ENCODE measurements at places on chromosomes 1 and 21. TPM values are rescaled to one million over a fixed set of nuclear protein-coding genes. Genes with fewer than 3 reads are reported as not detected.

LMX1A gene
- 0.84 TPM for total RNA-seq

EPHA8 gene
- not detected for total RNA-seq

TENT5C gene
- 17.7 TPM for total RNA-seq

CD34 gene
- total RNA-seq, result 195 TPM

GBP6 gene
- not detected for total RNA-seq

FCGR1A gene
- total RNA-seq, result 15.9 TPM

AGMAT gene
- 0.13 TPM for total RNA-seq

PLPPR4 gene
- total RNA-seq, result 3.8 TPM

BTBD8 gene
- 4.9 TPM for total RNA-seq

KRTAP12-2 gene
- total RNA-seq, result not detected

EDN2 gene
- total RNA-seq, result 0.36 TPM

GRCh38 chr1:210464519-210465039, 135.9 kb downstream of the HHAT start:
- DNase-seq, result no peak

- DNase-seq, result no peak
These were observed 10.0 kb upstream of the MACF1 start for GRCh38 chr1:39194398-39195051.

GRCh38 chr1:36843906-36844610, 190.3 kb downstream of the GRIK3 start:
- no peak for DNase-seq

GRCh38 chr1:10084045-10084444, 51.3 kb downstream of the UBE4B start:
- no peak for DNase-seq

DNA sequence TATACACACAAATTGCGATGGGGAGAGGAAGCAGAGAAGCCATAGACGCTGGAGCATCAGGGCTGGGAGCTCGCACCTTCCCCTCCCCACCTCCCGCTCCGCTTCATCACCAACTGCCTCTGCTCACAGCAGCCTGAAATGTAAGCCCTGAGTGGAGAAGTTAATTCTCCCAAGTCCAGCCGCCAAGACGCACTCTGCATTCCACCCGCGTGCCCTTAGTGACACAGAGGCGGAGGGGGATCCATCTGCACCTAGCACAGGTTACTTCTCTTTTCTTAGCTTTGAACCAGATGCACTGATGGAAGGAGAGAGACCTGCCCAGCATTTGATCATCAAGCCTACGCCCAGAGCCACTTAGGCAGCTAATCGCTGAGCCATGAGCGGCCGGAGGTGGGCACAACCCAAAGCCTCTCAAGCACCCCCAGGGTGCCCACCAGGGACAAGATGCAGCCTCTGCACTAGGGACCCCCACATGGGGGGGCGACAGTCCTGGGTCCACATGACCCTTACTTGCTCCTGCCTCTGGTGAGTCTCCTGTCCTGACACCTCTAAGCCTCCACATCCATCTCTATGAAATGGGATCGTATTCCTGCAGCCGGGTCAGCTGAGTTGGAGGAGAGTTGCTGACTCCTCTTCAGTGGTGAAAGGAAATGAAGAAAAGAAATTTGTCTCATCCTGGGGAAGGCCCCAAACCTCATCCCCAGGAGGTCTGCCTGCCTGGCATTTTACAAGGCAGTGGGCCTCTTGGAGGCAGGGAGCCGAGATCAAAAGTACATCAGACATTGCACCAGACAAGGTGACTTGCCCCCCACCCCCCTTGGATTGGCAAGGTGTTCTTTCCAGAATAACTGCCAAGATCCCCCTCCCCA, 316.2 kb downstream of the MATN1 start:
- peak; percentile 54 for DNase-seq

DNA sequence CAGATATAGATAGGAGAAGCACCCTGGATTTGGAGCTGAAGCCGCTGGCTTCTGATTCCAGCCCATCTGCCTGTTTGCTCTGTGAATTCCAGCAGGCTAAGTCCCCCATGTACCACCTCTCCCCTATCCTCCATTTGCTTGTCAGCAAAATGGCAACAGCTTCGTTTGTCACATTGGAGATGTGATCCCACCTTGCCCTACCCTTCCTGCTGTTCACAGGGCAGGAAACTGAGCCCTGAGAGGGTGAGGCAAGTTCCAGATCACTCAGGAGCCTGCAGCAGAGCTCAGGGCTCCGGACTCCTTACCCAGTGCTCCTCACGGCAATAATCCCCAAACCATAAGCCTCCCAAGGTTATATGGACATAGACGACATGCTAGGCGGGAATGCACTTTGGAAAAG, 14.9 kb downstream of the SLC2A1 start:
- no peak for DNase-seq

DNA sequence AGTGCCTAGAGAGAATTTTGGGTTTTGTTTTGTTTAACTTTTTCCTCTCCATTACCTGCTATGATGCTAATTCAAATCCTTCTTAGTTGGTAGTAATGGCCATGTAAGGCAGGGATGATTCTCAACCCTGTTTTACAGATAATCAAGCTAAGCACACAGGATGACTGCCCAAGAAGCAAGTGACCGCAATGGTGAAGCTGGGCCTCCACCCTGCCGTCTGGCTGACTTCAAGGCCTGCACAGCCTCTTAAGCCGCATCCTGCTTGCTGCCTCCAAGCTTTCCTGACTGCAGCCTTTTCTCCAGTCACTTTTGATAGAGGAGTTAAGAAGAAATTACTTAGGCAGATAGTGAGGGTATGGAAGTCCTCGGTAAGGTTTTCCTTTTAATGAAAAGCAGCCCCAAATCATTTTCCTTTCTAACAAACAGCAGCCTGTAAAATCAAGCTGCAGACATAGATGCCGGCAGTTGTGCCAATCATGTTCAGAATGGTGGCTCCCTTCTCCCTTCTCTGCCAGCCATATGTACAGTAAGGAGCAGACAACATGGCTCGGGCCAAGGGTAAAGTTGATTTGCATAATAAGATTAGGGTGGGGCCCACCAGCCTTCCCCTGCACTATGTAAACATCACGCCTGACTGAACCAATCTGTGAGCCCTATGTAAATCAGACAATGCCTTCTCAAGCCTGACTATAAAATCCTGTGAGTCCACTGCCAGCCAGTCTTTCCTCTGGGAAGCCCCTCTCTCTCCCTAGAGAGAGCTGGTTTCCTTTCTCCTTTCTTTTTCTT, 8.8 kb upstream of the CTBS start:
- DNase-seq, result no peak

GRCh38 chr21:19048098-19048672, 644.6 kb upstream of the TMPRSS15 start:
- no peak for DNase-seq

DNA sequence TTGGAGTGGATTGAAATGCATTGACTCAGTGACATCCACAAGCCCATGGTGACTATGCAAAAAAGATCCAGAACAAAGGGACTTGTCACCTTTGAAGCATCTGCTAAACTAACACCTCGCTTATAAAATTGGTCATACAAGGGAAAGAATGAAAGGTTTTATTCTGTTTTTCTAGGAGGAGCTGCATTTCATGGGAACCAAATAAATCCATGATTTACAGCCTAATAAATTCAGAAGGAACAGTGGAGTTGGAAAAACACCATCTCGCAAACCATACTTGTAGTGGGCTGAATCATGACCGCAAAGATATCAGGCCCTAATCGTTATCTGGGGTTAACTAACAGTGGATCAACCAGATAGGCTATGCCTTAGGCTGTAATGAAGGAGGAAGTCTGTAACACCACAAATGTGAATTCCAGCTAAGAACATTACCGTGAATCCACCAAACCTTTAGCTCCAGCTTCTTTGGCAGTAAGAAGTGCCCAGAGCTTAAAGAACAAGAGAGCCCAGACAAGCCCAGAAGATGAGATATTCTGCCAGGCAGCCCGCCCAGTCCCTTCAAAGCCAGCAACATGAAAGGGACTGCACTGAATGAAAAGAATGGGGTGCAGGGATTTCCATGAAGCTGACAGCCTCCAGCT, 27.4 kb downstream of the RSPH1 start:
- no peak for DNase-seq

DNA sequence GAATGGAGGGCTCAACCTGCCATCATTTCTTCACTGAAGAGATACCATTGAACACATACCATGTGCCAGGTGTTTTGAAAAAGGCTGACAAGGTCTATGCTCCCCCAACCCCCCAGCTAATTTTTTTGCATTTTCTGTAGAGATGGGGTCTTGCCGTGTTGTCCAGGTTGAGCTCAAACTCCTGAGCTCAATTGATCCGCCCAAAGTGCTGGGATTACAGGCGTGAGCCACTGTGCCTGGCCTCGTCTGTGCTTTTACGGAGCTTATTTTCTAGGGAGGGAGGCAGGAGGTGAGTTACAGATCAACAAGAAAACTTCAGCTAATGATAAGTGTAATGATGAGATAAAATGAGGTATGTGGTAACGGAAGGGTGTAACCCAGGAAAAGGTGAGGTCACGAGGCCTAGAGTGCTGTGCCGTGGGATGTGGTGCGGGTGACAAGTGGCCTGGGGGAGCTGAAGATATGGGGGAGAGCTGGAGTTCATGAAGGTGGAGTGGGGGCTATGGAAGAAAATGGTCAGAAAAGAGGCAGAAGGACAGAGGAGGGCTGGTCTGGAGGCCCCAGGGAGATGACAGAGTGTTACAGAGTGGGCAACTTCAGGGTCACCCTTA, 28.2 kb downstream of the FAAH start:
- no peak for DNase-seq

DNA sequence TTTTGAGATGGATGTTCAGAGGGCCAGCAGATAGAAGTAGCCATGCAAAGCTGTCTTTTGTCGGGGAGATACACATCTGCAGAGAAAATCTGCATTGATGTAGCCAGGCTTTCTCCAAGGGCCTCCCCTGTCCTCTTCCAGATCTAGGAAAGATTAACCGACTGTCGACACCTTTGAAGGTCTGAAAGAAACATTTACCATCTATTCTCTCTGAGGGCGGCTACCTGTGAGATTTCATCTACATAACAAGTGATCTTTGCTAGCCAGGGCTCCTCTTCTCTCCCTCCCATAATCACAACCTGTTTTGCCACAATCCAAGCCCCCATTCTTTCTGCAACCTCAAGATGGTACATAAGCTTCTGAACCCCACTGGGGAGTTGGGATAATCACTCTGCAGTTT, 193.6 kb downstream of the RGS7 start:
- DNase-seq, result no peak

GRCh38 chr1:196723325-196724185, 51.1 kb upstream of the CFHR3 start:
- DNase-seq, result no peak

- no peak for DNase-seq
These were observed 35.1 kb upstream of the PARP1 start for GRCh38 chr1:226443033-226443432.

DNA sequence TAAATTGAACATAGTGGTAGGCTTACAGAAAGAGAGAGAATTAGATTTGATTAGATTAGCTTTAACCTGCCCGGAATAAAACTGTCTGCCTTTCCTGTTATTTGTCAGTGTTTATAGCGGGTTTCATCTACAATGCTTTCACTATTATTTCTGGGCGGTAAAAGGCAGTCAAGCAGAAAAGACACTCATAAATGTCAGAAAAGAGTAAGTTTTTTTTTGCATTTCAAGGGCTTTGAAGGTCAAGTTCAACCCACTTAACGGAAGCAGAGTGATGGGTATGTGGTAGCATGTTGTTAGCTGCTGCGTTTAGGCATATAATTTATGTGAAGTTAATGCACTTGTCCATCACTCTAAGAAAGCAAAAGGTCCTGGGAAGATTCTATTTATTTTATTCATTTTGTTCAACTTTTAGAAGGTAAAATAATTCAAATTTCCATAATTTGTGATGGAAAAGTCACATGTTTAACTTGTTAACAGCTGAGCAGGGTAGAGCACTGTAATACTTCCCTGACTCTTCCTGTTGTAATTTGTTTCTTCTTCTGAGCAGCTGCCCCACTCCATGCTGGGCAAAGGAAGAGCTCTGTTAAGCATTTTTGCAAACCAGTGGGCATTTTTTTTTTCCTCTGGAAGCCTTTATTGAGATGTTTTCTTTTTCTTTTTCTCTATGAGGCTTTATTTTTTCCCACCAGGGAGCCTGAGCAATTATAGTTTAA, 220.1 kb downstream of the ST6GALNAC3 start:
- DNase-seq, result no peak

DNA sequence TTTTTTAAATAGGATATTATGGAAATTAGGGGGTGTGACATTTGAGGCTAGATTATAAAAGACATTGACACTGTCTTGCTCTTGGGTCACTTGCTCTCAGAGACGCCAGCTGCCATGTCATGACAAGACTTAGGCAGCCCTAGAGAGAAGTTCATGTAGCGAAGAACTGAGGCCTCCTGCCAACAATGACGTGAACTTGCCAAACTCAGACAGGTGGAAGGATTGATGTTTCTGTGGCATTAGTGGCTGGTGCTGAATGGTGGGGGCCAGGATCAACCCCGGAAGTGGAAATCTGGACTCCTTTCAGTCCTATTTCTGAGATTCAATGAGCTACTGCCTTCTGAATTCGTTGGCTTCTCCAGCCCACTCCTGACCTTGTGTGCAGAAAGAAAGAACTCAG, 14.7 kb downstream of the NCF2 start:
- no peak for DNase-seq

GRCh38 chr1:99305626-99306025, 41.3 kb downstream of the PLPPR4 start:
- no peak for DNase-seq

DNA sequence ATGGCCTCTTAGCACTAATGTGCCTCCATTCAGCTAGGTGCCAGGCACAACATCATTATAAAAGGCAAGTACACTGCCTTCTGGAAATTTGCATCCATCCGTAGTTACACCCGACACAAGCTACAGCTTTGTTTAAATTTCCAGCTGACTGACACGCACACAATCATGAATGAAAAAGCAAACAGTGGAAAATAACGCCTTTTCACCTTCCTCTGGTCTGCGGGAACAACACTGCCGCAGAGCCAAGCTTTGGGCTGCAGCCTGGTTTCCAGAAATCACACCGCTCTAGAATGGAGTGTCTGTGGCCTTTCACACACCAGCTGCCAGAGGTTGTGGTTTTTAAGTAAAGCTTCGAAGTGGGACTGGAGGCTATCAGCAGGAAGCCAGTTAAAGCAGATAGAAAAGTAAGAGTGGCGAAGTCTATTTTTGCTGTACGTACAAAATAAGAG, 142.8 kb upstream of the COA6 start:
- no peak for DNase-seq

DNA sequence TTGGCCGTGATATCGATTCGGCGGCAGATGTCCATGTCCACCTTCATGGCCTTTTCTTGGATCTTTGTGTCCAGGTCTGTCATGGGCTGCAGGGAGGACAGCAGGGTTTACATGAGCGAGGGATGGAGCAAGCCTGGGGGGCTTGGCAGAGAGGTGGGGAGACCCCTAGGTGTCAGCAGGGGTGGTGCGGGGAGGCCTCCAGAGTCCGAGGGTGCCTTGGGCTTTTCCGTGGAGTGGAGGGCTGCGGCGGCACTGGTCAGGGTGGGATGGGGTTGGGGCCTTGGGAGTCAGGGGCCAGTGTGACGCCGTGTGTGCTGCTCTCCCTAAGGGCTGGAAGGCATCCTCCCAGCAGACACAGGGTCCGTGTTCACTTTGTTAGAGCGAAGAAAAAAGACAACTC, 16.1 kb upstream of the ALDH4A1 start:
- no peak for DNase-seq

- DNase-seq, result no peak
These were observed 450.7 kb downstream of the PTPRC start for GRCh38 chr1:199089393-199090122.

- no peak for DNase-seq
These were observed 306.4 kb upstream of the VAMP3 start for GRCh38 chr1:7464736-7465135.

Measured in aorta (tissue), 5 donors.